ENCODE measurements at places on chromosomes 2 and 18.

DNA sequence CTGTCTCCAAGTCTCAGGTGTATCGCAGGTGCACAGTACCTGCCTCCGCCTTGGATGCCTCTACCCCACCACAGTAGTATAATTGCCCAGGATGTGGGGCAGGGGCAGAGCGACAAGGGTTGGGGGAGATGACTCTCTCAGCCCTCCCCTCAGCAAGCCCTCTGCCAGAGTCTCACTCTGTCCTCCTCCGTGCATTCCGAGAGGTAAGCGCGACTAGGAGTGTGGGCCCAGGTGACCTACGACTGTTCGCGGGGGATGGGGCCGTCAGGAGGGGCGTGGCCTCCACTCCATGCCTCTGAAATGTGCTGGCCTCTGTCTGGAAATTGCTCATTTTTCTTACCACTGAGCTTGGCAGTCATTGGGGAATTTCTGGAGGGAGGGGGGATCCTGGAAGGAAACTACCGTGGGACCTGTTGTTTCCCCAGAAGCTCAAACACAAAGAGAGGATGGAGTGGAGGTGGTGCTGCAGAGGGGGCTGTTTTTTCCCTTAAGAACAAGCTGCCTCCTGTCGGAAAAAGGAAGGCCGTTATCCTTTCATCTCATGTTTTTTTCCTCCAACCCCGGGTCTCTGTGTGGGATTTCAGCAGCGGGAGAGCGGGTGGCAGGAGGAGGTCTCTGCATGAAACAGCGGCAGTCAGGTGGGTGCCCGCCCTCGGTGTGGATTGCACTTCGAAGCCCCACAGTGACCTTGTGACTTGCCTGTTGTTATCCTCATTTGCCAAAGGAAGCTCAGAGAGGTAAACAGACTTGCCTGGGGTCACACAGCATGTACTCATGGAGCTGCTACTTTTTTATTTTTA lies 13.0 kb upstream of the RALB start:
- no peak for DNase-seq

GRCh38 chr2:147500819-147501395 lies 343.9 kb upstream of the ACVR2A start:
- DNase-seq = no peak

DNA sequence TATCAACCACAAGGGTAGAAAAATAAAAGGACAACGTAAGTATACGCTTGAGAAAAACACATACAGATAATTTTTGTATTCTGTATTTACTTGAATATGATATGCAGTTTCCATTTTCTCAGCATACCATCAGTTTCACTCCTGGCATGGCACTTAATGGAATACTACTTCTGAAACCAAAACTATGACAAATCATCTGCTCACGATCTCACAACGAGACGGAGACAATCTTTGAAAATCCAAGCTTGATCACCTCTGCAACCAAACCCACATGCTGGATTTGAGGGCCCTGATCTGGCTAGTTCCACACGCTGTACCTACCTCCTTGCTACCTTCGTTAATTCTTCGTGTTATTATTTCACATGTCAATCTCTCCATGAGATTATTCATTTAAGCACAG lies 387.6 kb downstream of the NBAS start:
- DNase-seq = no peak

DNA sequence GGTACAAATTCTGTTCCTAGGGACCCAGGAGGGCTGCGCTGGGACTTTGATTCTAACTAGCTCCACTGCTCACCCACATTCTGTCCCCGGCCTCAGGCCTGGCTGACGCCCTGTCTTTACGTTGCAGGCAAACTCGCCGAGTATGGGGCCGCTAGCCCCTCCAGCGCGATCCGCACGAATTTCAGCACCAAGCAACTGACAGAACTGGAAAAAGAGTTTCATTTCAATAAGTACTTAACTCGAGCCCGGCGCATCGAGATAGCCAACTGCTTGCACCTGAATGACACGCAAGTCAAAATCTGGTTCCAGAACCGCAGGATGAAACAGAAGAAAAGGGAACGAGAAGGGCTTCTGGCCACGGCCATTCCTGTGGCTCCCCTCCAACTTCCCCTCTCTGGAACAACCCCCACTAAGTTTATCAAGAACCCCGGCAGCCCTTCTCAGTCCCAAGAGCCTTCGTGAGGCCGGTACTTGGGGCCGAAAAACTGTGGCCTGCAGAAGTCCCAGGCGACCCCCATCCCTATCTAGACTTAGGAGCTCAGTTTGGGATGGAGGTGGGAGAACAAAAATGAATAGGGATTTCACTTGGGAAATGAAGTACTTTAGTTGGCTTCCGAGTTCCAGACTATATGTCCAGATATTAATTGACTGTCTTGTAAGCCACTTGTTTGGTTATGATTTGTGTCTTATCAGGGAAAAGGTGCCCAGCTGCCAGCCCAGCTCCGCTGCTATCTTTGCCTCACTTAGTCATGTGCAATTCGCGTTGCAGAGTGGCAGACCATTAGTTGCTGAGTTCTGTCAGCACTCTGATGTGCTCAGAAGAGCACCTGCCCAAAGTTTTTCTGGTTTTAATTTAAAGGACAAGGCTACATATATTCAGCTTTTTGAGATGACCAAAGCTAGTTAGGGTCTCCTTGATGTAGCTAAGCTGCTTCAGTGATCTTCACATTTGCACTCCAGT lies 1.5 kb downstream of the HOXD1 start:
- DNase-seq = no peak

- DNase-seq = no peak
Measured at GRCh38 chr2:31205613-31206012, 11.7 kb downstream of the CAPN14 start.

- DNase-seq = no peak
Measured at GRCh38 chr2:86001326-86001725, 104.4 kb downstream of the POLR1A start.

DNA sequence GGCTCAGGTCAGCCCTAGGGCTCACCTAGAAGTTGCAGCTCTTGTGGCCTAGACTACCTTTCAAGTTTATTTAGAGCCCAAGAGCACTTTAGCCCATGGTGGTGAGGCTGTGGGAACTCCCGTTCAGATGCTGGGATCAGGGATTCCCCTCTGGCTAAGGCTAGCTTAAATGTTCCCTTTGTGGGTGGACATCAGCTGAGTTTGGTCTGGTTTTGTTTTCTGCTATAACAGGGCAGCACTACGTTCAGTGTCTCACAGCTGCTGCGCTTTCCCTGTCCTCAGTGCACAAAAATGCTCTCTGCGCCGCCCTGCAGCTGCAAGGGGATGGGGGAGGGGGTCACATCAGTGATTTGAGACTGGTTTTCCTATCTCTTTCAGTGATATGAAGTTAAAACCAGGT lies 170.5 kb upstream of the KCNJ3 start:
- no peak for DNase-seq

GRCh38 chr2:195181059-195181705 lies 475.8 kb upstream of the SLC39A10 start:
- no peak for DNase-seq

GRCh38 chr2:232884001-232884421 lies 13.9 kb downstream of the SNORC start:
- no peak for DNase-seq

DNA sequence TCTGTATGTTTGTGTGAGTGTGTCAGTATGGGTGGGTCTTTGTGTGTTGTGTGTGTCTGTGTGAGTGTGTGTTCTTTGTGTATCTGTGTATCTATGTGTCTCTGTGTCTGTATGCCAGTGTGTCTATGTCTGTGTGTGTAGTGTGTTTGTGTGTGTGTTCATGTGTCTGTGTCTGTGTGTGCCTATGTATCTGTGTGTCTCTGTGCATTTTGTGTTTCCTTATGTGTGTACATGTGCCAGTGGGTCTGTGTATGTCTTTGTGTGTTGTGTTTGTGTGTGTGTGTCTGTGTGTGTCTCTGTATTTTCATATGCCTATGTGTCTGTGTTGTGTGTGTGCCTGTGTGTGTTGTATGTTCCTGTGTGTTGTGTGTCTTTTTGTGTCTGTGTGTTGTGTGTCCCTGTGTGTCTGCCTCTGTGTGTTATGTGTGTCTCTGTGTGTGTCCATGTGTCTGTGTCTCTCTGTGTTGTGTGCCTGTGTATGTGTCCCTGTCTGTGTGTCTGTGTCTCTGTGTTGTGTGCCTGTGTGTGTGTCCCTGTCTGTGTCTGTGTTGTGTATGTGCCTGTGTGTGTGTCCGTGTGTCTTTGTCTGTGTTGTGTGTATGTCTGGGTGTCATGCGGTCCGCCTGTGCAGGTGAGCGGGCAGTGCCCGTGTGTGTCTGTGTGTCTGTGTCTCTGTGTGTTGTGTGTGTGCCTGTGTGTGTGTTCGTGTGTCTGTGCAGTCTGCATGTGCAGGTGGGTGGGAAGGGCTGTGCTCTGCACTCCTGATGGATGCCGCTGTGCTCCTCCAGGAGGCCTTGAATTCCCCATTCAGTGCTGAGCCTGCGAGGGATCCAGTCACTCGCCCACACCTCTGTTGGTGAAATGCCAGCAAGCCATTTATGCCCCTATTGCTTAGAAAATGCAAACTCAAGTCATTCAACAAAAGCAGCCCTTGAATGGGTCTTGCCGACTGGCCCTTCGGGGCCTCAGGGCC lies 37.4 kb downstream of the KLHL29 start:
- no peak for DNase-seq
